Stimulated activated CD4-positive, alpha-beta T cell treated with anti-CD3 and anti-CD28 coated beads, Interleukin-15, amount 100 ng/mL, for 24 hours (primary cell): ENCODE measurements at places on chromosomes 4 and X.

GRCh38 chr4:173365359-173365996, 5.3 kb upstream of the SAP30 start:
- DNase-seq, result no peak

- DNase-seq, result no peak
Observed at GRCh38 chr4:147863808-147864472, 132.1 kb downstream of the ARHGAP10 start.

DNA sequence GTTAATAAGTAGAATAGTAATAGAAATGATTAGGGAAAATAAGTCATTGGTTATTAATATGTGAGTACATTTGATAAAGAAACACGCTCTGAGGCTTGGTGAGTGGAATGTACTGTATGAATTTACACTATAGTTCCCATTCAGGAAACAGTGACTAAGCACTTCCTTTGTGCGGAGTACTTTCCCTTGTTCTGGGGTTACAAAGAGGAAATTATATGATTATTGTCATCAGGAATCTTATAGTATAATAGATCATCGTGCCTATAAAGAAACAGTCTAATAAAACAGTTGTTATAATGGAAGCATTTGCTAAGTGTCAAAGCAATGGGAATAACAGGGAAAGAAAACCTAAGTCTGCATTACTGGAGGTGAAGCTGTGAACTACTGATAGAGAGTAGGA, 138.0 kb downstream of the RPA4 start:
- no peak for DNase-seq

DNA sequence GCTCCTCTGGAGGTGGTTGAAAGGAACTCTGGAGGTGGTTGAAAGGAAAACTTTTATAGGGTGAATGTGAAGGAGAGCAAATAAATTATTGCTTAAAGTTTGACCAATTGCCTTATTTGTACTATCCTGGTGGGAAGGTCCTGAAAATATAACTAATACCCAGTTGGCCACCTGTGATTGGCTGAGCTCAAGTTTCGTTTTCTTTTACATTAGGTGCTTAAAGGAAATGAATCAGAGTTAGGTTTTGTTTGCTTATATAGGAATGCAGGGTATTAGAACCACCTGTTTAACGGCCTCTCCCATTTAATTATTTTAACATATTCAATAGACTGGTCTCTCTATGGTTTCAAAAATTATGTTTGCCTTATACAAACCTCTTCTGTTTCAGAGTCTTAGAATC, 497.6 kb downstream of the PRR32 start:
- DNase-seq, result no peak

DNA sequence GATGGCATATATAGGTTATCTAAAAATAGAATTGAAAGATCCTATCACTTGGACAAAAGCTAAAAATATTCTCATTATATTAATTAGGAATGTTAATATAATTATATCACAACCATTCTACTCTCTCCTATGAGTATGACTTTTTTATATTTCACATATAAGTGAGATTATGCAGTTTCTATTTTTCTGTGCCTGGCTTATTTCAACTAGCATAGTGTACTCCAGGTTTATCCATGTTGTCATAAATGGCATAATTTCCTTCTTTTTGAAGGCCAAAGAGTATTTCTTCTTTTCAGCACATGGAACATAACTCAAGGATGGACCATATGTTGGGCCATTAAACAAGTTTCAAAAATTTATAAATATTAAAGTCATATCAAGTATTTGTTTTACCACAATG, 421.2 kb upstream of the CTSO start:
- DNase-seq, result no peak

GRCh38 chrX:48834383-48834709, 1.1 kb downstream of the PCSK1N start:
- DNase-seq, result no peak

- no peak for DNase-seq
Observed at GRCh38 chr4:156811286-156811685, 160.3 kb downstream of the PDGFC start.

- DNase-seq, result no peak
Observed at GRCh38 chr4:52358883-52359321, 300.2 kb downstream of the USP46 start.

DNA sequence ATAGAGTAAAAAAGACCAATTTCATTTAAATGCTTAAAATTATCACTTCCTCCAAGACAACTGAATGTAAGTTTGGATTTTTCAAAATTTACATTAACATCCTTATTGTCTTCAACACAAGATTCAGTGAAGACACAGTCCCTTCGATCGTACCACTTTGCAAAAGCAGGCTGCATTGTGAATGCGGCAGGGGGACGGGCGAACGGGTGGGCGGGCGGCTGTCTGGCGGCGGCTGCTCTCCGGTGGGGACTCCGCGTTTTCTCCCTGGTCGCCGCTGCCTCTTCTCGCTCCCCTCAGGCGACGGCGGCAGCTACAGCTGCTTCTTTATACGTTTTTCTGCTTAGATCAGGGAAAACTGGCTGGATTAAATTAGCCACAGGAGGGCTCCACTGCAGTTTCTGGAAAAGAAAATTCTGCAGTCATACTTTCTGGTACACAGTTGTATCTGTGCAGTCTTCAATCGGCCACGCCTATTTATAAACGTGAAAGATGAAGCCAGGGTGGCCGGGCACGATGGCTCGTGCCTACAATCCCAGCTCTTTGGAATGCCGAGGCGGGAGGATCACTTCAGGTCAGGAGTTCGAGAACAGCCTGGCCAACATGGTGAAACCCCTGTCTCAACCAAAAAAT, 33.9 kb upstream of the HPF1 start:
- DNase-seq, result peak; percentile 35

DNA sequence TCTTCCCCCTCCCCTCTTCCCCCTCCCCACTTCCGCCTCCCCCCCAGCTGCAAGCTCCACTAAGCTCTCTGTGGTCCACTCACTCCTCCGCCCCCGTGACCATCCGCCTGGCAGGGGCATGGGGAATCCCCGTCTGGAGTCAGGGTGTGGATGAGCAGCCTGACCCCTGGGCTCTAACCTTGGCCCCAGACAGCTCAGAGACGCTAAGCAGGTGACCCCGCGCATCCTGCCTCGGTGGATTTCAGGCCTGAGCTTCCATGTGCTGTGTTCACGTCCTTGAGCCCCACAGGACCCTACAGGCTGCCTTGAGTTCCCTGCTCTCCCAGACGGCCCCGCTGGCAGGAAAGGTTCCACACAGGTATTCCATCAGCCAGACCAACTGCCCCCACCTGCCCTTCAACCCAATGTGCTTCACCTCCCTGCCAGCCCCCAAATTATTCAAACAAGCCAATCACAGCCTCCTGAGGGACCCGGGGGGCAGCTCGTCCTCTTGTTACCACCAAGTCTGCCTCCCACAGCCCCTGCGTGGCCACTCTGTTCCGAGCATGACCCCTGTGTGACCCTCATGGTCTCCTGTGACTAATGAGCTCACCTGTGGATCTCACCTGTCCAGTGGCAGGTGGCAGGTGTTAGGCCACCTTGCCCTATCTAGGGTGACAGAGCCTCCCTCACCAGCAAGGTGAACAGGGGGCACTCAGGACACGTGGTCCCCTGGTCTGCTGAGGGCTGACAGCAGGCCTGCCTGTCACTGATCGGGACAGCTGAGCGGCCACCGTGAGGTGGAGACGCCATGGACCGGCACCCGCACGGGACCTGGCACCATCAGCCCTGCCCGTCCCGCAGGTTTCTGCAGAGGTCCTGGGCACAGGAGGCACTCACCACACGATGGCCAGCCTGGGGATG, 73.2 kb upstream of the MXD4 start:
- DNase-seq, result no peak

DNA sequence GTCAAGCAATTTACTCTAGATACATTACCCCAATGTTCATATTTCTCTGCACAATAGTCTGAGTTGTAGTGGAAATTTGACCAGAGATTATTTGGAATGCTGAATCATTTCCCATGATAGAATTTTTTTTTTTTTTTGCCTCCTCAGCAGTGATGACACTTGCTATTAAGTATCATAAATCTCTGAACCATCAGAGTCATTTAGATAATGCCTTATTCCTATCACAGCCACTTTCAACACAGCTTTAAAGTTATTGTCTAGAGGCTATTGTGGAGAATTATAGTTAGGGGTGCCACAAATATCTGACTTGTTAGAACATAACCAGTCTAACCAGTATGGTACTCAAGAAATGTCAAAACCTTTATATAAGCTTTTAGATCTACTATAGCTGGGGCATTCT, 79.8 kb downstream of the LCORL start:
- no peak for DNase-seq

DNA sequence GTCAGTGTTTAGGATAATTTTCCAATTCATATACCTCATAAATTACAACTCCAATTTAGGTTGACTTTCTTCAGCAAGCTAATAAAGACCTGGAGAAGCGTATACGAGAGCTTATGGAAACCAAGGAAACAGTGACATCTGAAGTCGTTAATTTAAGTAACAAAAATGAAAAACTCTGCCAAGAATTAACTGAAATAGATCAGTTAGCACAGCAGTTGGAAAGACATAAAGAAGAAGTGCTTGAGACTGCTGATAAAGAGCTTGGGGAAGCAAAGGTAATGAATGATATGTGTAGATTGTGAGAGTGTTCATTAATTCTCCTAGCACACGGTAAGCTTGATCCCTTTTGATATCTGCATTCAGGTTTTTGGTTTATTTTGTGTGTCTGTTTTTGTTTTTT, 16.8 kb downstream of the CEP135 start:
- DNase-seq, result no peak

DNA sequence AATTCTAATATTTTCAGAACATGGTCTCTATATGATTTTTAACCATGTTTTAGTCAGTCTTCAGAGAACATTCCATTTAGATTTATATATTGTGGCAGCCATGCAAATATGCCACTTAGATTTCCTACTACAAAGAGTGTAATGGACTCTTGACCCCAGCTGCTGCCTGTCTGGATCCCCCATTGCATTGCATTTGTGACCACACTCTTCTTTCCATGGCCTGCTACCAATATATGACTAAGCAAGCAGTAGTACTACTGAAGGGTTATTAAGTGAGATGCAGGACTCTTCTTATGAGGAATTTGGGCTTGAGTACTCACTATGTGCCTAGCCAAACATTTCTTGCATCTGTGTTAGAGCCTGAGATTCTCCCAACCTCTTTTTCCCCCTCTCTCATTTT, 306.8 kb downstream of the PDHA2 start:
- no peak for DNase-seq

GRCh38 chr4:54726907-54727306, 69.2 kb downstream of the KIT start:
- no peak for DNase-seq

- DNase-seq, result no peak
Observed at GRCh38 chr4:86626066-86626465, 32.0 kb downstream of the PTPN13 start.

- no peak for DNase-seq
Observed at GRCh38 chrX:137178392-137178791, 144.6 kb upstream of the GPR101 start.

DNA sequence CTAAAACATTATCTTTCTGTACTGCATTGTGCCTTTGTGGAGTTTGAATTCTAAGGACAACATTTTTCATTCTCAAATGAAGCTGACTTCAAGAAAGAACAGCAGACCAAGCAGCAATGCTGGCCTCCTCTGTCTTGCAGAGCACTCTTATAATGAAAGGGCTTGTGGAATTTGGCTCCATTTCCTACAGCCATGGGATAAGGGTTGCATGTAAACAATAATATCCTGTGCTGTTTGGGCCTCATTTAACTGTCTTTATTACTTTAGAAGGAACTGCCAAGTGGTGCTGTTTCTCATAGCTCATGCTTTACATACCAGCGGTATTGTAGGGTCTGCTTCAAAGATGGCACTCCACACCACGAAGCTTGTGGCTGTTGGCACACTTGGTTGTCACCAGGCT, 111.4 kb upstream of the EOLA2 start:
- no peak for DNase-seq

DNA sequence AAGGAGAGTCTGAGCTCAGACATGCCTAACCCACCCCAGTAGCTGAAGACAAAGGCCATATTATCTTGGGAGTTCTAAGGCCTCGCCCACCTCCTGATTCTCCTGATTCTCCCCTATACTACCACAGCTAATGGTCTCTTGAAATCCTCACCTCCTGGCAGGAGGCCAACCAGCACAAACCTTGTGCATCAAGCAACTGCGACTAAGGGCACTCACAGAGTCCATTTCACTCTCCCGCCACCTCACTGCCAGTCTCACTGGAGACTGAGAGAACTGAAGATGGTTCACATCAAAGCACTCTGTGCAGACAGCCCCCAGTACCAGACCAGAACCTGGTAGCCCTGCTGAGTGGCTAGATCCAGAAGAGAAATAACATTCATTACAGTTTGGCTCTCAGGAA, 102.1 kb upstream of the KLF8 start:
- DNase-seq, result no peak

DNA sequence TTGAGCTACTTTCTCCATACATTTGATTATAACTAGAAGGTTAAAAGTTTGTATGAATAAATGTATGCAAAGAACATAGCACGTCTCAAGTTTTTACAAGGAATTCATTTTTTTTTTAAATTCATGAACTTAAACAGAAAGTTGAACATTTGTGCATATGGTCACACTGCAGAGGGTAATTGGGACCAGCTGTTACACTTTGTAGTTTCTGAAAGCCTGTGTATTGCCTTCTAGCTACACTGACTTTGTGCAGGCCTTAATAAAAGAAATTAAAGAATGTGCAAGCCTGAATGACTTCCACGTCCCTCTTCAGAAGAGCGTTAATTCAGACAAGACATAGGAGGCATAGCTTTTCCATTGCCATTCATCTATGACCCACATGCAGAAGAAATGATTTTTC, 153.1 kb upstream of the PCDH18 start:
- no peak for DNase-seq

DNA sequence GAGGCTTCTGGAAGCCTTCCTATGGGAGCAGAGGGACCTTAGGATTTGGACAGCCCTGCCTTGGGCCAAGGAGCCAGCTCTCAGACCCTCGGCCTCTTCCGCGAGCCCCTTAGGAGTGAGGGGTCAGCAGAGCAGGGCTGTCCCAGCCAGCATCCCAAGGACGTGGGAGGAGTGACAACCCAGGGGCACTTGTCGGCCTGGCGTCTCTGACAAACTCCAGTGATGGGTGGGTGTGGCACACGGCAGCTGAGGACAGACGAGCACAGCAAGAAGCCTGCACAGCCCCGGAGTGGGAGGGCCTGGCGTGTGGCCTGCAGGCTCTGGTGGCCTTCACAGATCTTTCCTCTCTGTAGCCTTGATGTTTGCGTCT, 11.6 kb upstream of the TNIP2 start:
- DNase-seq, result no peak

- no peak for DNase-seq
Observed at GRCh38 chrX:10578527-10578926, 41.9 kb downstream of the MID1 start.

GRCh38 chr4:48343551-48343950, 2.2 kb downstream of the SLAIN2 start:
- no peak for DNase-seq

DNA sequence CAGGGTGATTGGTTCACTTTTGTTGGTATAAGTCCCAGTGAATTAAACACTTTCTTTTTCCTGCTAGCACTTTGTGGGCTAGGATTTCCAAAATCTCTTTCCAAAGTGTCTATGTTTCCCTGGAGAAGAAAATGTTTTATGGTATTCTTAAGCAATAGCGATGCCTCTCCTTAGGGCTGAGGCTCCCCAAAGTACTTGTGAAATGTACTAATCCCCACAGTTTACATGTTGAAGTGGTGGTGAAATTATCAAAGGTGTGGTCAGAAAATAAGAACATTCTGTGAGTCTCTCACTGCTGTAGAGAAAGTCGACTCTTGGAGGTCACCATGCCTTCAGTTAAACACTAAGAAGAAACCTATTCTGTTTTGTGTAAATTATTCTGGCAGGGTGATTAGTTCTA, 51.5 kb upstream of the AMELX start:
- DNase-seq, result no peak

- no peak for DNase-seq
Observed at GRCh38 chrX:3576886-3577501, 136.5 kb downstream of the PRKX start.

GRCh38 chrX:88944661-88945060, 197.6 kb downstream of the CPXCR1 start:
- no peak for DNase-seq
